Bronchus fibroblast of lung (primary cell): ENCODE measurements at places on chromosomes 6 and 20. TPM values are rescaled to one million over a fixed set of nuclear protein-coding genes. Genes with fewer than 3 reads are reported as not detected.

Gene OR2J3
- not detected in 2 replicates for total RNA-seq

Gene SLC22A23
- under 0.01 and 0.17 TPM in 2 replicates for total RNA-seq

Gene FAM209B
- total RNA-seq, result not detected in 2 replicates

Gene TOX2
- total RNA-seq, result 50.5 and 52.8 TPM in 2 replicates

Gene TSPO2
- total RNA-seq, result not detected in 2 replicates

Gene TMC2
- total RNA-seq, result not detected in 2 replicates

Gene SRSF12
- 0.34 and 0.45 TPM in 2 replicates for total RNA-seq

Gene BHLHE23
- total RNA-seq, result not detected in 2 replicates

Gene TP53TG5
- not detected in 2 replicates for total RNA-seq

Gene GGT7
- 7.1 and 9.6 TPM in 2 replicates for total RNA-seq

Gene BTN1A1
- total RNA-seq, result not detected in 2 replicates

Gene POM121L2
- total RNA-seq, result not detected in 2 replicates

Gene ANKRD66
- not detected in 2 replicates for total RNA-seq

Gene DNAH8
- not detected in 2 replicates for total RNA-seq

Gene SCUBE3
- total RNA-seq, result 0.17 and 0.30 TPM in 2 replicates
